NCI-H187 (cell line): ENCODE measurements at places on chromosomes 3 and 15.

- DNase-seq = no peak
Observed at GRCh38 chr3:54163441-54163840, 41.1 kb downstream of the CACNA2D3 start.

DNA sequence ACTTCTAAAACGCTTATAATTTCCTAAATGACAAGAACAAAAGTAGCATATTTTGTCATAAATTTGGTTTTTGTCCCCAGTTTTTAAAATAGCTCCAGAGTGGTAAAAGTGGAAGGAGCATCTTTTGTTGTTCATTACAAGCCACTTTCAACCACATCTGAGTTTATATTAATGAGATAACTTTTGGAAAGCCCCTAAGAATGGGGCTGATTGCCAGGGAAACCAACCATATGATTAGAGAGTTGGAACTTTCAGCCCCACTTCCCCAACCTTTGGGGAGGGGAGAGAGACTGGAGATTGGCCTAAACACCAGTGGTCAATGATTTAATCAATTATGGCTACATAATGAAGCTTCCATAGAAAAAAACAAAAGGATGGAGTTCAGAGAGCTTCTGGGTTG, 57.4 kb downstream of the CPA3 start:
- DNase-seq = no peak

- no peak for DNase-seq
Observed at GRCh38 chr3:64133987-64134386, 91.3 kb downstream of the PRICKLE2 start.

DNA sequence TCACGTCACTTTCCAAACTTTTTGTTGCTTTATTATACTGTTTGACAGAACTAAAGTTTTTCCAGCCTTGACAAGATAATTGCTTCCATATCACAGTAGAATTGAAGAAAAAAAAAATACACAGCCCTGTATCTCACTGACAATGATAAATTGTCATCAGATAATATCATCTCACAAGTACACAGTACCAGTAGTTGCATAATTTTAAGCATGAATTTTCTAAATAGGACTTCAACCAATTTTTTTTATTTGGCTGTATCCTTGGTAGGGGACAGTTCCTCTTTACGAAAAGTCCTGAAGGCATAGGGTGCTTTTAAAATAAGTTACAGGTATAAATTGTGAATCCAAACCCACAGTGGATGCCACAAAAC, 230.7 kb downstream of the ATP8B4 start:
- no peak for DNase-seq

DNA sequence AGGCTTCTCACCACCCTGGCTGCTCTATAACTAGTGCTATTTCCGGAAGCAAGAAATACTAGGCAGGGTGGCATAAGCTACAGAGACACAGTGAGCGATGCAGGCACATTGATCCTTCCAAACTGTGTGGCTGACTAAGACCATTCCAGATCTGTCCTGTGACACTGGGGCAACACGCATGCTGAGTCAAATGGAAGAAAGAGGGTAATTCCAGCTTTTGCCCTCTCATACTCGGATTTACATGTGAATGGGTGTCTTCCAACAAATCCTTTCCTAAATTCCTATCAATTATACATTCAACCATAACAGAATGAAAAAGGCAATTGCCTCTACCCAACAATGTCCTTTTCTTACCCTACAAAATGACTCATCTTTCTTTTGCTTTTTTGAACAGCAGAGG, 5.1 kb downstream of the FSIP1 start:
- DNase-seq = no peak

DNA sequence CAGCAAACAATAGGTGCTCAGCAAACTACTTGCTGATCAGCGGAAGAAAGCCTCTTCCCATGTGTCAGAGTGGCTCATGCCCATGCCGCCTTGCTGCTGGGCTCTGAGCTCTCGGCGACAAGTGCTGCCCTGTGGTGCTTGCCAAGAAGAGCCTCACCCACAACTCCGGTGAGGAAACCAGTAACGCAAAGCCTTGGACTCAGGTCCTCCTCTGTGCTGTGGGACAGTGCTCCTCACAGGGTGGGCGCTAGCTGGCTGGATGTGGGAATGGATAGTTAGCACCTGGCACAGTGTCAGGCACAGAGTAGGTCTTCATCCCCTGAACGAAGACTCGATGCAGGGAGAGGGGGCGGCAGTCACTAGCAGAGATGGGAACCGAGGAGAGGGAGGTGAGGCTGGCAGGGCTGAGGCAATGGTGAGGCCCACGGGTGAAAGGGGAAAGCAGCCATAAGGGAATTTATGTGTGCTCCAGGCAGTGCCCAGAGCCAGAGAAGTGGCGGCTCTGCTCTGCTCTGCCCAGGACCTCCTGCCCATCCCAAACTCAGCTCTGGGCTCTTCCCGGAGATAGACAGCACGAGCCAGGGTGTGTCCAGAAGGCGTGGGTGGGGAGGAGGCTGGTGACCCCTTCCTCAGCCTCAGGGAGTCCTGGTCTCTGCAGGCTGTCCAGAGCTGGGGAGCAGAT, 55.7 kb downstream of the IQSEC1 start:
- DNase-seq = no peak

GRCh38 chr3:195809796-195810454, 1.8 kb downstream of the MUC4 start:
- no peak for DNase-seq

DNA sequence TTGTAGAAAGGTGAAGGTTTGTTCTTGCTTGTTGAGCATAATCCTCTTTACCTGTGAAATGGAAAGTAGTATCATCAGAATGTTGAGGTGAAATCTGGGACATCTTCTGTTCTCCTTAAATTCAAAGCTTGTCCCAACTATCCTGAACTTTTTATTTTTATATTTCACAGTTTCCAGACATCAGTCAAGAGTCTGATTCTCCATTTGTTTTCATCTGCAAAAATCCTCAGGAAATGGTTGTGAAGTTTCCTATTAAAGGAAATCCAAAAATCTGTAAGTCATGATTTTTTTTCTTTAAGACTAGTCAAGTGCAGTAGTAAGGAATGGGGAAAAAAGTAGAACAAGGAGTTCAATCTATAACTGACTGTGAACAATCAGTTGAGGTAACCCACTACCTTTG, 15.5 kb upstream of the ZNF609 start:
- no peak for DNase-seq

- no peak for DNase-seq
Observed at GRCh38 chr3:125148016-125148812, 64.3 kb downstream of the SLC12A8 start.

- DNase-seq = no peak
Observed at GRCh38 chr15:50774450-50774849, 8.9 kb upstream of the SPPL2A start.

GRCh38 chr3:43759297-43759782, 68.6 kb downstream of the ABHD5 start:
- no peak for DNase-seq
